ENCODE measurements at places on chromosomes 1 and 21.
A peak's percentile ranks its signal among the peaks of the same experiment; 100 is the strongest.

GRCh38 chr1:219227360-219228057 is 53.8 kb downstream of the LYPLAL1 start:
- DNase-seq, result no peak

DNA sequence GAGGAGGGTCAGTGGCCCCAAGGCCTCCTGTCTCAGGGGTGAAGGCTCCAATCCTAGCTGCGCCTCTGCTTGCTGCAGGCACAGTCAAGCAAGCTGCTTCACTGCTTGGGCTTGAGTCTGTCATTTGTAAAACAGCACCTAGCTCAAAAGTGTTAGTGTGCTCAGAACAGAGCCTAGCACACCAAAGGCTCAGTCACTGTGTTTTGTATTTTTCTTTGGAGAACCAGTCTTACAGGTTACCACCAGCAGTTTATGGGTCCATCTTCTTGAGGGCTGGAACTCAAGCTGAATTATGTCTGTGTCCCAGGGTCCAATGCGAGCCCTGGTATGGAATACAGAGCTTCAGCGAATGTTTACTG is 113.6 kb downstream of the DMRTB1 start:
- no peak for DNase-seq

DNA sequence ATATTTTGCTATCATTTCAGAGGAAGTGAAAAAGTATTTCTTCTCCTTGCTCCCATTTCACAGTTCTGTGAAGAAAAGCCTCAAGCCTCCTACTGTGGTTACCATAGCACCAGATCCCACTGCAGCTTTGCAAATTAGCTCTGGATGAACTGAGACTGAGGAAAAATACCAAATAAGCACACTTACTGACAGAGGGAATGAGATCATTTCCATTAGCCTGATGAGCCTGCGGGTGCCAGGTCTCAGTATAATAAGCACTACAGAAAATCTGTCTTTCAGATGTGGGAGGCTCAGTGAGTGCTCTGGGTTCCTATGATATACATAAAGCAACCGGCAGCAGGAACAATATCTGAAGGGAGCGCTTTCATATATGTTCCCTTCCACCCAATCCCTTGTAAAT is 21.4 kb downstream of the XKR8 start:
- no peak for DNase-seq

DNA sequence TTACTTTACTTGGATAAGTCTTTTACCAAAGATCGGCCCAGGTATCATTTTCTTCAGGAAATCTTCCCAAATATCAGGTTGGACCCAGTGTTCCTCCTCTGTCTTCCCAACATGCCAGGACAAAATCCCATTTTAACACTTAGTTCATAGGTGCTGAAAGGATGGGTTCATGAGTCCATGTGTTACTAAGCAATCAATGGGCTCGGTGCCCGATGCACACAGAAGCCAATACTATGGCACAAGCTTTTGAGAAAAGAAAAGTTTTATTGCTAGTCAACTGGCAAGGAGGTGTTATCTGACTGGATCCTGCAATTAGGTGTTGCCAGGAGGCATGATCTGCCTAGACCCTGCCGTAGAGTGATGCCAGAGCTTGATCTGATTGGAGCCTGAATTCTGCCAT is 133.3 kb upstream of the SLC44A3 start:
- no peak for DNase-seq

- DNase-seq, result no peak
Measured at GRCh38 chr1:48023488-48023887, 26.3 kb upstream of the TRABD2B start.

DNA sequence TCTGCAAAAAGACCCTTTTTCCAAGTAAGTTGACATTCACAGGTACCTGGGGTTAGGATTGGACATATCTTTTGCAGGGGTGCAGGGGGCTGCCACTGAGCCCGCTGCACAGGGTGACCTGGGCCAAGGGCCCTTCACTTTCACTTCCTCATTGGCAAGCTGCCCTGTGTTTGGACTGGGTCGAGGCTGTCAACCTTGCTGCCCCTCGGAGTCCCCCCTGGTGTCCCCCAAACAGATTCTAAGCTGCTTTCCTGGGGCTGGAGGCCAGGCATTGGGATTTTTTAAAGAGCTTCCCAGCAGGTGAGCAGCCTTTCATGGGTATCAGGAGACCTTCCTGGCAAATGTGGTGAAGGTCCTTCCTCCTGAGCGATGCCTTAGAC is 7.9 kb upstream of the UMODL1 start:
- no peak for DNase-seq

DNA sequence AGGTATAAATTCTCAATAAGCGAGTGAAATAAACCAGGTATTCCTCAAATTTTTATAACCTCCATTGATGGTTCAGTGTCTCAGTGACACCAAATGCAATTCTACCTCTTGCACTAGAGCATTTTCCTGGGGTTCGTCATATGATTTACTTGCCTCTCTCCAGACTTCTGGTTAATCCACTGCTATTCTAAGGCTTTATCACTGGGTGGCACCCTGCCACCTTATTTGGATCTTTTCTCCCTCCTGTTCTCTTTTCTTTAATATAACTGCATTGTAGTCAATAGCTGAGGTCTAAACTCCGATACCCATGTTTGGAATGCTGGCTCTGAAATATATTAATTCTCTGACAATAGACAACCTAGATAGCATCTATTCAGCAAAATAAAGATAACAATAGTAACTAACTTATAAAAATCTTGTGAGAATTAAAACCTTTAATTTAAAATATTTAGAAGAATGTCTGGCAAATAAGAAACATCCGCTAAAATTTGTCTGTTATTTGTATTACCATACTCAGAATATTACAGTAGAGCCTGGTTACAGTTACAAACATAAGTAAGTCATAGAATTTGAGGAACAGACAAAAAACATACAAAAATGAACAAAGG is 436.4 kb downstream of the PLA2G4A start:
- DNase-seq, result peak; percentile 55

GRCh38 chr1:19700079-19700777 is 35.6 kb downstream of the HTR6 start:
- no peak for DNase-seq

GRCh38 chr1:220873868-220874655 is 5.2 kb upstream of the HLX start:
- DNase-seq, result peak; percentile 23

DNA sequence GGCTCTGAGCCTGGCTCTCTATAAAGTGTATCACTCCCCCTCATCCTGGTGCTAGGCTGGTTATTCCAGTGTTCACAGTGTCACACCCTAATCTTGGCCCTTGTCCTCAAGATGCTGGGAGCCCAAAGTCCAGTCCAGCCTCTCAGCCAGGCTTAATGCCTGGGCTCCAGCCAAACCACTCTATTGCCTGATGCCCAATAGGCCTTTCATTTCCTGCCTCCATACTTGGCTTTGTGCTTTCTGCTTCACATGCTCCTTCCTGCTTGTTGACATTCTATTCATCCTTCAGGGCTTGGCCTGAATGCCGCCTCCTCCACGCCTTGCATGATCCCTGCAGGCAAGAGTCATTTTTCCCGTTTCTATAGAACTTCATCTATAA is 1.7 kb downstream of the KLHDC8A start:
- DNase-seq, result peak; percentile 43

DNA sequence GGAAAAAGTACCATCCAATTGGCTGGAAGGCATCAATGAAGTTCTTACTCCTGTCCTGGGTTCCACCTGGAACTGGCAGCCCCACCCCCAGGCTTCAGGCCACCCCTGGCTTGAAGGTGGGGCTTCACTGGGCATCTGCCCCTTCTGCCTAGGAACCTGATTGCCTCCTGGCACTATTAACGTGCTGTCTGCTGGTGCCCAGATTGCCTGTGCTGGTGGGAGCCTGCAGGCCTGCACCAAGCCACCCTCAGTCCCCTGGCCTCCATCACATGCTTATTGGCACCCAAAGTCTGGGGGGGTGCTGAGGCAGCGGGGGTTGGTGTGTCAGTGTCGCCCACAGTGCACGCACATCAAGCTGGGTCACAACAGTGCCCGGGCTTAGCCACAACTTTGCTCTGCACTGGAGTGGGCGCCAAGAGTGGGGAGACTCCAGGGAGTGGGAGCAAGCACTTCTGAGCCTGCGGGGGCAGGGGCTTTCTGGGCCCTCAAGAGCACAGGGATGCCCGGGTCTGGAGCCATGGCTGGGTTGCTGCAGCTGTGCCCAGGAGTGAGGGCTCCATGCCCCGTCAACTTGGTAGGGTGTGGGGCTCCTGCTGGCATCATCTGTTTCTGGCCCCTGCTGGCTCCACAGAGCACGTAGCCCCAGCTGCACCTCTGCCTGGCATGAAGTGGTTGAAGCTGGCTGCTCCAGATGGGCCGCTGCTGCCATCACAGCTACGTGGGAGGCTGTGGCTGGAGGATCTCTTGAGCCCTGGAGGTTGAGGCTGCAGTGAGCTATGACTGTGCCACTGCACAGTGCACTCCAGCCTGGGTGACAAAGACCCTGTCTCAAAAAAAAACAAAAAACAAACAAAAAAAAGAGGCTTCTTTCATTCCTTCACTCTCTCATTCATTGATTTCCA is 4.1 kb upstream of the LSM10 start:
- DNase-seq, result no peak

- peak; percentile 24 for DNase-seq
Measured at GRCh38 chr1:86703696-86704457, 499 bp upstream of the SH3GLB1 start.

GRCh38 chr1:17629460-17629859 is 90.0 kb downstream of the ARHGEF10L start:
- DNase-seq, result no peak

DNA sequence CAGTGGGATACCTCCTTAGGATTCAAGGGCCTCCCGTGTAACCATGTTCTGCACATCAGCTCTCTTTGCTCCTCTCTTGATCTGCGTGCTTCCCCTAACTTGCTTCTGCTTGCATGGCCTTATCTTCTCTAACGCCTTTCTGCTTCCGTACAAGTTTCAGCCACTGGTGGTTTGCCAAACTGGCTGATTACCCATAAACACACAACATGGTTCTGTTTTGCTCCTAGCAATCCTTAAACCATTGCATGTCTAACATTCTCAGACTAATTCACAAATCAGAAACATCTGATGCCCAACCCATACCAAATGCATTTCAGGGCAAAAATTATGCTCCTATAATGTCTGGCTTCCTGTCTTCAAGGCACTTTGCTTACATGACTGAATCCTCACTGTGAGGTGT is 166.4 kb downstream of the PBX1 start:
- DNase-seq, result no peak

GRCh38 chr21:43188592-43189210 is 19.9 kb downstream of the CRYAA start:
- no peak for DNase-seq

- DNase-seq, result no peak
Measured at GRCh38 chr1:34925730-34926129, 3.7 kb downstream of the DLGAP3 start.

- DNase-seq, result no peak
Measured at GRCh38 chr21:45332981-45333582, 45.4 kb upstream of the POFUT2 start.

DNA sequence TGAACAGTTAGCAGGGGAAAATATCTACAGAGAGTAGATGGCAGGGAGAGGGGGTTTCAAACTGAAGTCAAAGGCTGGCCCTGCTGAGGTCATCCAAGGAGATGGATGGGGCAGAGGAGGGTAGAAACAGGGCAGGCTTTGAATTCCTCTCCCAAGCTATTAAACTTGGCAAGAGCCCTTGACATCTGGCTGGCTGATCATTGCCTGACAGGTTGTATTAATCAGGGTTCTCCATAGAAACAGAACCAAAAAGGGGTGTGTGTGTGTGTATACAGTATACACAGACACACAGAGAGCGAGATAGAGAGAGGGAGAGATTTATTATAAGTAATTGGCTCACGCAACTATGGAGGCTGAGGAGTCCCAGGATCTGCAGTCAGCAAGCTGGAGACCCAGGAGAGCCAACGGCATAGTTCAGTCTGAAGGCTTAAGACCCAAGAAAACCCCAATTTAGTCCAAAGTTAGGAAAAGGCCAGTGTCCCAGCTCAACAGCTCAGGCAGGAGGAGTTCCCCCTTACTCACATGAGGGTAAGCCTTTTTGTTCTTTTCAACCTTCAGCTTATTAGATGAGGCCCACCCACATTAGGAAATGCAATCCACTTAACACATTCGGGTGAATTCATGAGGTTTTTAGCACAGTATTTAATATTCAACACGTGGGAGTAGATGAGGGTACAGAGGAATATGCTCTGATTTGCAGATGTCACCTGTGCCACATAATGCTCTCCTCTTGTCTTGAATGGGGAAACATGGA is 46.7 kb upstream of the HAO2 start:
- DNase-seq, result no peak

DNA sequence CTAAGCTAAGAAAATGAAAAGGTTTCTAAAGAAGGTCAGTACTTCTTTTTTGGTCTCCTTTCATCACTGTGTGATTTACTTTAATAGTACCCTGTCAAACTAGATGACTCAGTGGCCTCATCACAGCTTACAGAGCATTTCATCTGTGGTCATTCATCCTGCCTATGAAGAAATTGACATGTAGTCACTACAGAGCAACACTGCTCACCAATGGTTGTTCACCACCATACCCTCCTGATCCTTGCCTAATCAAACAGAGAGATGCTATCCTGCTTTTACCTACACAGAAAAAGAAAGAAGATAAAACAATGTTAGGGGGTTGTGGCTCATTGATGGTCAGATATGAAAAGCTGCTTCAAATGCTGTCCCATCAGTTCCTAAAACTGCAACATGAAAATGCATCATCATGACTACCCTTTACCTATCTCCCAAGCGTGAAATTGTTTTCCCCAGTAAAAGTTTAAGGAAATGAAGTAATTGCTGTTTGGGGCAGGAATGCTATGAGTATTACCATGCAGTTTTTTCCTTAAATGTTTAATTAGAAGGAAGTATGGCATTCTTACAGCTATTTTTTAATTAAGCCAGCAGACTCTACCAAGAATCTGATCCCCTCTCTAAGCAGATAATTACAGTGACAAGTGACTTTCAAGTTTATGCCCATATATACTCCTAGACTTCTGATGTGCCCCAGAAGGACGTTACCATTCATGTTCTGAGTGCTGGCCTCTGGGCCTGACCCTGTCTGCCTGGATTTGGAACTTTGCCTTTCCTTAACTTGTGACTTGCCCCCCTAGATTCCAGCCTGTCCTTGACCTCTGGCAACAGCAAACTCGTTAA is 46.1 kb upstream of the FBXO28 start:
- DNase-seq, result peak; percentile 97

DNA sequence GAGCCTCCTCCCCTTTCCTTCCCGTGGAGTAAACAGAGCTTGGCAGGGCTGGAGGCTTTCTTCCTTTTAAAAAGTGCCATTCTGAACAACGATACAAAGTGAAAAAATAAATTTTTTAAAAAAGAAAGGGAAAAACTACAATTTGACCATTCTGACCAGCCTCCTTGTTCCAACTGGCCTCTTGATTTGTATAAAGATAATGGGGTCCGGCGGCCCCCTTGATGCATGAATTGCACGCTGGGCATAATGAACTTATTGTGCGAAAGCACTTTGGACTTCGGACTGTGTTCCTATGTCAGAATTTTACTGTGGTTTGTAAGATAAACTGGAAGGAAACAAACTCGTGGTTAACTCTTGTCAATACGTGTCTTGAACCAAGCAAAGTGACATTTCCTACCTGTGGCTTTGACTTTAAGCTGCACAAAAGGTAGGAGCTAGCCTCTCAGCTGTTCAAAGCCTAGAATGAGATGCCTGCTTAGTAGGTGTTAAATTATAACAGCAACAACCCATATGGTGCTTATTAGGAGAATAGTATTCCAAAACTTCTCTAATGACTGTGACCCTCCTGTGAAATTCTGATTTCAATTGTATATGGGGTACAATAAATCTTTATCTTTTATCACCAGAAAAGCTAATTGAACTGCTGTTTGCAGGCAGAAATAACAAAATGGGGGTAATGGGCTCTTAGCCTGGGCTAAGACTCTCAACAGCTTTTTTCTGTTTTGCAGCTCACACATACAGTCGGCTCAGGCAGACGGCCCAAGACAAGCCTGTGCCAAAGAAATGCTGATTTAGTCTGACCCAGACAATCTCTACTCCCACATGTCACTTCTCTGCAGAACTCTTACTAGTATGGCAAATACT is 9.3 kb downstream of the IRF2BP2 start:
- DNase-seq, result no peak

- DNase-seq, result no peak
Measured at GRCh38 chr1:213247038-213247437, 196.0 kb downstream of the RPS6KC1 start.

Data from bronchial epithelial cell (primary cell).